ENCODE measurements at places on chromosomes 1 and 21. TPM values are rescaled to one million over a fixed set of nuclear protein-coding genes. Genes with fewer than 3 reads are reported as not detected.

Gene SPATA45
- total RNA-seq: not detected

Gene PTGER3
- total RNA-seq: 0.94 TPM

Gene AMPD1
- total RNA-seq: not detected

Gene ZSWIM5
- 38.8 TPM for total RNA-seq

Gene HSPB7
- not detected for total RNA-seq

Data from parietal lobe (tissue), 2 donors.